SW 1271 (cell line): ENCODE measurements at places on chromosomes 4 and X.
A peak's percentile ranks its signal among the peaks of the same experiment; 100 is the strongest.

- DNase-seq: peak; percentile 51
These were observed 30.4 kb downstream of the NHS start for GRCh38 chrX:17405225-17405969.

DNA sequence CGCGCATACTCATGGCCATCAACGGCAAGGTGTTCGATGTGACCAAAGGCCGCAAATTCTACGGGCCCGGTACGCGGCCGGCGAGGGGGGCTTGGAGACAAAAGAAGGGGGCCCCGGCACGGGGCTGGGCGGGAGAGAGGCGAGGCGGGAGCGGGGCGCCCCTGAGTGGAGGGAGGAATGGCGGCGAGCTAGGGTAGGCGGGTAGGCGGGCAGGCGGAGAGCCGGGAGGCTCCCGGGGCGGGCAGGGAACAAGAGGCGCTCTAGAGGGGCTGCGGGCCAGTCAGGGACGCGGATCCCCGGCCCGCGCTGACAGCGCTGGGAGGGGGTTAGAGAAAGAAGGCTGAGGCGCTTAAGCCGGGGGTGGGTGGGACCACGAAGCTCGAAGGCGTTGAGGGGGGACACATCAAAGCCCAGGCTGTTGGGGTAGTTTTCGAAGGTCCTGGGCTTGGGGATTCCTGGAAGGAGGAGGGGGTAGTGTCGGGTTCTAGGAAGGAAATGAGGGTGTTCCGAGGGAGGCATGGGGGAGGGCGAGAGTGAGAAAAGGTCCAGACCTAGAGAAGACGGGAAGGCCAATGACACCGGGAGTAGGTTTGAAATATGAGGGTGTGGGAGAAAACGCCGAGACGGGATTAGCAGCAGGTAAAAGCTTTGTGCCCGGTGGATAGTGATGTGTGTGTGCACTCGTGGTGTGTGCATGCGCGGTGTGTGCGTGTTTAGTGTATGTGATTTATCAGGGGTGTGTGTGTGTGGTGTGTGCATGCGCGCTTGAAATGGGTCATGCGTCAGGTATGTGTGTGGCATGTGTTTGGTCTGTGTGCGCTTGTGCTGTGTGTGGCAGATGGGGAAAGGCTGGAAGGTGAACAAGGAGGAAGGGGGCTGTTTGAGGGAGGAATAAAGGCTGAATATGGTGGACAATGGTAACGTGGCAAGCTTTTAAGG, 807 bp downstream of the PGRMC1 start:
- no peak for DNase-seq

DNA sequence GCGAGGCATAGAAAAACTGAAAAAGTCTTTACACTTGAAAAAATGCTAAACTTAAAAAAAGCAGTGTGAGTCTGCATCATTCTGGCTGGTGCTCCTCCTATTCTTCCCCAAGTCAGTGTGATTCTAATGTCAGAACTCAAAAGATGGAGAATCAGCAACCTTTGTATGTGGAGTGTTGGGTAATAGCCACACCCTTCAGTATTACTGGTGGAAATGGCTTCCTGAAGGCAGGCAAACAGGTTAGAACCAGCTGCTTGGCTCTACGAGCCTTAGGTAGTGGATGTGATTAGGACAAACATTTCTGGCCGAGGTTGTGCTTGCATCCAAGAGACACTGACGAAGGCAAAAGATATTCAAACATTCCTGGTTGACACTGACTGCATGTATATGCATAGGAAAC, 353.4 kb upstream of the TACR3 start:
- no peak for DNase-seq

GRCh38 chr4:124431653-124432192, 280.8 kb downstream of the ANKRD50 start:
- no peak for DNase-seq

DNA sequence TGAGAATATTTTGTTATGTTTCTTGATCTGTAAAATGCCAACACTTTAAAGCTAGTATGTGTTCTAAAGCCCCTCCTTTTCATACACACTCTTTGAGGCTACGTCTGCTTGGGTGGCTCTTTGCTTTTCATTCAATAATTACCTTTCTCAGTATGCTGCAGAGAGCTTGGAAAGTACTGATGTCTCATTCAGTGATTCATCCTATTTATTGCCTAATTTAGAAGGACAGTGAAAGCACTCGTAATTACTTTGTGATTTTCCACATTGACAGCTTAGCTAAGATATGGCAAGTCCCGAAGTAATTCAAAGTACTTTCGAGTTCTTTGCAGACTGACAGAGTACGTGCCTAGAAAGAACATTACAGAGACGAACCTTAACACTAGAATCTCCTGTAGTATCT, 57.2 kb downstream of the BMP15 start:
- DNase-seq: no peak

DNA sequence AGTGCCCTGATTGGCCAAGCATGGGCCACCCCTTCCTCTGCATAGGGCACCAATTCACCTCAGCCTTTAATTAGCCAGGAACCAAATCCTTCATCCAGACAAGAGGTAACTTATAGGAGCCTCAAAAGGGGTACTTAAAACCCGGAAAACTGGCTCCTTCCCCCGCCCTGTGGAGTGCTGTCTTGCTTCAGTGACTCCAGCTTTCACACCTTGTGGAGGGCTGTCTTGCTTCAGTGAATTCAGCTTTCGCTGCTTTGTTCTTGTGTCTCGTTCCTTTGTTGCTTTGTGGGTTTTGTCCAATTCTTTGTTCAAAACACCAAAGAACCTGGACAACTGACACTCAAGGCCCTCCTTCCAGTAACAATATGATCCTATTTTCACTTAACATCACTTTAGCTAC, 82.2 kb upstream of the FRG1 start:
- no peak for DNase-seq

DNA sequence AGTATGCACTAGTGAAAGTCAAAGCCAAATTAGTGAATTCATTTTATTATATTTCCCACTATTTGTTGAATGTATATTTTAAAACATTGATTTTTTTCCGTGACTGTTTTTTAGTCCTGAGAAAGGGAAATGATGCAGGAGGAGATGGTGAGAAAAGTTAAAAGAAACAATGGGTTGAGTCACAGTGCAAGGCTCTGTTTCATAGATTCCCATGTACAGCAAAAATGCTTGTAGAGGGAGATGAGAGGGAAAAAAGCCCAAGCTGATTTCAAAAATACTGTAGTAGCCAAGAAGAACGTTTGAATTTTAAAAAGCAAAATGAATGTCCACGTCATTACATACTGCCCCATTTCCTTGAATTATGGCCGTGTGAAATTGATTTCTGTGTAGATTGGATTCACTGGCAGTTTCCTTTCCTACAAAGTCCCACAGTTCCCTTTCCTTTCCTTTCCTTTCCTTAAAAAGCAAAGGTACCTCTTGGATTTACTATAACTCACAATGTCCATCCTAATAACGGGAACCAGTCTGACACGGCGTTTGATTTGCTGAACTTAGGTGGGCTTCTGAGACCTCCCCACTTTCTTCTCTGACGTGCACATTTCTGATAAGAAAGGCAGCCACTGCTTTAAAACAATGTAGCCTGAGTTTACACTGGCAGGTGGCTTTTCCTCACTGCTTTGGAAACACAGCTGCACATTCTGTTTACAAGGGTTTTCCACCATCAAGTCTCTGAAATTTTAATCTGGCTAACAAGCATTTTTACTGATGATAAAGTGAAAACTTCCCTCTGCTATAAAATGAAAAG, 63.7 kb downstream of the SPCS3 start:
- no peak for DNase-seq

DNA sequence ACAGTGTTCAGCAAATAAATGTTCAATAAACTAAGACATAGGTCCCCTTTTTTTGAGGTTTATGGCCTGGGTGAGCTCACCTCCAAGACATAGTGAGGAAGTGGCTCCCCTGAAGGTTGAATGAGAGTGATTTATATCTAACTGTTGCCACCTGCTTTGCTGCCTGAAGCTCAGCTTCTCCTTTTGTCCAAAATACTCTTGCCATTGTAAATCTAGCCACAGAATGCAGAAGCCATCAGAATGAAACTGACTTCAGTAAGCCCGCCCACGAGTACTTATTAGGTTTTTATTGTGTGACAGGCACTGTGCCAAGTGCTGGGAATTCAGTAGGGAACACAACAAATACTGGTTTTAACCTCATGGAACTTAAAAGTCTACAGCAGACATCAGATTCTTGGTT, 18.0 kb downstream of the SPINK2 start:
- DNase-seq: no peak

GRCh38 chr4:181416966-181417365, 826.2 kb upstream of the TENM3 start:
- no peak for DNase-seq

- DNase-seq: no peak
These were observed 1.8 kb downstream of the CENPU start for GRCh38 chr4:184732126-184732525.

DNA sequence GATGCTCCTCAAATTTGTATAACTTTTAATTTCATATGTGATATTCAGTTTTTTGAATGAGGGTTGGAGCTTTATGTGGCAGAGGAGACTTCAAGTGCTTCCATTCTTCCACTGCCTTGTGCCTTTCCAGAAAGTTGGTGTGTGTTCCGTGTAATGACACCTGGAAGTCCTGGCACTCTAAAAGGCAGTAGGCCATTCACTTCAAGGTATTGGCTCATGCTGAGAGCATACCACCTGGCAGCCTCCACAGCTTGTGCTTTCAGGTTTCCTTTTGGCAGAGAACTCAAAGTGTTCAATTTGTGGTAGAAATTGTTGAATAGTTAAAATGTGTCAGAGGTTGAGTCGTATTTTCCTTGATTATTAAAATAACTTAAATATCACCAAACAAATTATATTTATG, 49.6 kb downstream of the GRIA2 start:
- DNase-seq: no peak

DNA sequence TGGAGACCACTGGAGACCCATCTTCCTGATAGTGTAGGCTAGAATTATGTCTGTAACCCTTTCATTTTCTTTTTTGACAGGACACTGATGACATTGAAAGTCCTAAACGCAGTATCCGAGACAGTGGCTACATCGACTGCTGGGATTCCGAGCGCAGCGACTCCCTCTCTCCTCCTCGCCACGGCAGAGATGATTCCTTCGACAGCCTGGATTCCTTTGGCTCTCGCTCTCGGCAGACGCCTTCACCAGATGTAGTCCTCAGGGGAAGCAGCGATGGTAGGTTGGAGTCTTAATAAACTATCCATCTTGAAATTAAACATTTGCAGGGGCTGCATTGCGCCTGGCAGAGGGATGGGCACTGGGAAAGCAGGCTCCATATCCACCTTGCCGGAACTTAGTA, 75.4 kb downstream of the LIMCH1 start:
- no peak for DNase-seq

GRCh38 chr4:109052821-109053220, 249.6 kb downstream of the COL25A1 start:
- DNase-seq: no peak

DNA sequence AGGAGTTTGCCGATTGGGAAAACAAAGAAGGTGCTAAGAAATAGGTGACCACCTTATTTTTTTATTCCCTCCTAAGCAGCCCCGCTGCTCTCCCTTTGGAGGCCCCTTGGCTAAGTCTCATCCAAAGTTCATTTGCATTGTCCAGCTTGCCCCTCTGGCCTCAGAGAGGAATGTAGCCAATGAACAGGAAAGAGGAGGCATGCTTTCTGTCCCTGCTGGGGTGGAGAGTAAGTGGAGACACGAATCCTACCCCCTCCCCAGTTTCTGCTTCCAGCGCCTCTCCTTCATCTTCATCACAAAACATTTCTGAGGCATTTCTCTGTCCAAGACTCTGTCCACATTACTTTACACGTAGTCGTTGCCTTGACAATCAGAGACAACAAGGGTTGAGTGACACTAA, 38.7 kb downstream of the NLGN3 start:
- no peak for DNase-seq

DNA sequence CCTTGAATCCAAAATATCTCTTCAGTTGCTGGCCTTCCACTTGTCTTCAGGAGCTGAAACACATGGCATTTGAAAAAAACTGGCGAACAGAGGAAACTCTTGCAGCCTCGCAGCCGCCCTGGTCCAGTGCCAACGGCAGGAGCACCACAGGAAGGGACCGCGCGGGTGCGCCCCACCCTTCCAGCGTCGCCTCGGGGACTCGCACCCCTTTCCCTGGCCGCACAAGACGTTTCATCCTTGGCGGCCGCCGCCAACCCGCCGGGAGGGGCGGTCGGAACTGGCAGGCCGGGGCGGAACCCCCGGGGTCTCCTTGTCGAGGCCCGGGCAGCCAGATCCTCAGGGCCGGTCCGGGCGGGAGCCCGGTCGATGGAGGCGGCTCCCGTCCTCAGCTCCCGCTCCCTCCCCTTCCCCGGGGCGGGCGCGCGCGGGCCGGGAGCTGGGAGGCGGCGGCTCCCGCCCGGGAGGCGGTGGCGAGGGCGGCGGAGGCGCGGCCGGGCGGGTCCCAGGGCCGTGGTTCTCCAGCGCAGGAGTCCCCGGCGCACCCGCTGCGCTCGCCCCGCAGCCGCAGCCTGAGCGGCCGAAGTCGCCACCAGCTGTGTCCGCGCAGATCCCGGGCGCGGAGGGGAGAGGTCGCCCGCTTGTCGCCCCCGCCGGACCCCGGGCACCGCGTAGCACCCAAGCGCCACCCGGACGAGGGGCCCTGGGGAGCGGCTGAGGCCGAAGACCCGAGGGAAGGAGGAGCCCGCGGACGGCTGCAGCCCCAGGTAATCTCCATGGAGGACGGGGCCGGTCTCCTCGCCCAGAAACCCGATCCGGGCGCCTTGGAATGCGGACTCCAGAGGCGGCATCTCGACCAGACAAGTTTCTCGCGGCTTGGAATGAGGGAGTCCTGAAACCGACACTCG, 886 bp upstream of the NDST3 start:
- DNase-seq: peak; percentile 5

- DNase-seq: no peak
These were observed 318.7 kb downstream of the CAMK2D start for GRCh38 chr4:113442826-113443225.

DNA sequence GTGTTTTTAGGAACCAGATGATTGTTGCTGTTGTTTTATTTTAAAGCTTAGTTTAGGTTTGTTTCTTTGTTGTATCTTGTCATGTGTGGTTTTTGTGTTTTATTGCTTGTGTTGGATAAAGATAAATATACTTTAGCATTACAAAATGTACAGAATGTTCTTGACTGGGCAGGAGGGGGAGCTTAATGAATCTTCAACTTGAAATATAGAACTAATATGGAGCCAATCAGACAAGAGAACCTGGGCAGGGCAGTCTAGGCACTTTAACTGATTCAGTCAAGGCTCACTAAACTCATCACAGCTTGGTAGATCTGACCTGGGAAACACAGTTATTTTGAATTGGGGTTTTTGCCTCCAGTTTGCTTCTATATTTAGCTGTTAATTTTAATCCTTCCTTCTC, 304.2 kb downstream of the ARHGAP24 start:
- no peak for DNase-seq

- DNase-seq: no peak
These were observed 381 bp downstream of the TXK start for GRCh38 chr4:48133669-48134068.

GRCh38 chr4:169268951-169269760, 1.6 kb downstream of the SH3RF1 start:
- DNase-seq: no peak
